Stimulated activated CD8-positive, alpha-beta memory T cell treated with anti-CD3 and anti-CD28 coated beads, Interleukin-7, amount 100 ng/mL, for 1 hour (primary cell): ENCODE measurements at places on chromosomes 7 and 10.

DNA sequence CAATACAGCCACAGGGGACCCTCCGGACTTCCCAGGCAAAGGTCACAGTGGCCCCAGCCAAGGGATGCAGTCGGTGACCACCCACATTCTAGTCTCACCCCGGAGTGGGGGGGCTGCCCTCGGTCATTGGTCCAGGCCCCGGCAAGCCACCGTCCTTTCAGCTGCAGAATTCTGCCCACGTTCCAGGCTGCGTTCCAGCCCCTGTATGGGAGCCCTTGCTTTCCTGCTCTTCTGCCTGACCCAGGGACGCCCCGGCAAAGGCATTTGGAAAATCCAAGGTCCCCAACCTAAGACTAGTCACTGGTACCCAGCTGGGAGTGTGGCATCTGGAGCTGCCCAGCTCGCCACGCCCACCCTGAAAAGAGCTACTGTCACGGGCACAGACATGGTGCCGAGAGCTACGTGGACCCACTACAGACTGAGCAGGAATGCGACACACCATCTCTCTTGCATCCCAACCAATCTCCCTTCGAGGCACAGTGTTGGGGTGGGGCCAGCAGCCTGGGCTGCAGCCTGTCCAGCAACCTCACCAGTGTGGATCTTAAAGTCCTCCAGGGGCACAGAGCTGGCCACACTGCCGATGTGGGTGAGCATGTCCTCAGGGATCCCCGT is 18.6 kb downstream of the OGDHL start:
- no peak for DNase-seq

DNA sequence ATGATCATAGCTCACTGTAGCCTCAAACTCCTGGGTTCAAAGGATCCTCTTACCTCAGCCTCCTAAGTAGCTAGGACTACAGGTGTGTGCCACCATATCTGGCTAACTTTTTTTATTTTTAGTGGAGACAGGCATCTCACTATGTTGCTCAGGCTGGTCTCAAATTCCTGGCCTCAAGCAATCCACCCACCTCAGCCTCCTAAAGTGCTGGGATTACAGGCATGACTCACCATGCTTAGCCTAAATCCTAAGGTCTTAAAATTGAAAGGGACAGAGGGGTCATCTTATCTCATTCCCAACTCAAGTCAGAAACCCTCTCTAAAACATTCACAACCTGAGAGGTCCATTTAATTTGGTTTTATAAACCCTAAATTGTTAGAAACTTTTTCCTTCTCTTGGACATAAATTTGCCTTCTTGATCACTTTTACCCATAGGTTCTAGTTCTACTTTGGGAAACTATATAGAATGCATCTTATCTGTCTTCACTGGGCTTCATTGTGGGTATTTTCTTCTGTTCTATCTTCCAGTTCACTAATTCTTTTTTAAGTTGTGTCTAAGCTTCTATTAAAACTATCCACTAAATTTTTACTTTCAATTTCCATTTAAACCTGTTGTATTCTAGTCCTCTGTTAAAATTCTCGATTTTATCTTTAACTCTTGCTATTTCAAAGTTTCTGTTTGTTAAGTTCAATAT is 183.4 kb upstream of the KAT6B start:
- no peak for DNase-seq

GRCh38 chr7:74373536-74373935 is 80.2 kb upstream of the GTF2IRD1 start:
- no peak for DNase-seq

GRCh38 chr10:42934351-42934811 is 142.5 kb upstream of the RET start:
- no peak for DNase-seq
